Activated CD4-positive, alpha-beta T cell treated with anti-CD3 and anti-CD28 coated beads for 36 hours (primary cell): ENCODE measurements at places on chromosomes 7 and 10. TPM values are rescaled to one million over a fixed set of nuclear protein-coding genes. Genes with fewer than 3 reads are reported as not detected.

- peak overlapping the region; percentile 67 for H3K4me3 ChIP-seq
- H3K4me1 ChIP-seq, result peaks cover 20% of the 10 kb centered on the region
- DNase-seq, result no peak
Observed at GRCh38 chr7:94656658-94656924, 658 bp upstream of the SGCE start.

DNA sequence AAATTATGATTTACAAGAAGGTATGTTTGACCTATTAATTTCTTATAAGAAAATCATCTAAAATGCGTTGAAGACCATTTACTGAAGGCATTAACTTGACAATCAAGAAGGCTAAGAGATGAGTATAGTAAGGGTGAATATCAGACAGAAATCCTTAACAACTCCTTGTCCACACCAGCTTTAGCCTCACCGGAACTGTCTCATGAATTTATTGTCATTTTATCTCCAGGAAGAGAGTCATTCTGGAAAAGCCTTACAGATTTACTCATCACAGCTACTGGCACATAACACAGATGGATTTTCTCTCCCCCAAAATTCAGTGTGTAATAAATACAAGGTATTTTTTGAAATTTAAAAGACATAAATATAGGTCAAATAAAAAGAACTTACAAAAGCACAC, 129.4 kb upstream of the LSM8 start:
- H3K27ac ChIP-seq, result no peak overlapping the region
- DNase-seq, result no peak
- H3K4me3 ChIP-seq, result no peak overlapping the region
- no peaks in the 10 kb centered on the region for H3K36me3 ChIP-seq
- H3K27me3 ChIP-seq, result peaks cover 8% of the 10 kb centered on the region
- peaks cover 2% of the 10 kb centered on the region for H3K4me1 ChIP-seq

GRCh38 chr10:3002304-3002703, 65.0 kb upstream of the PFKP start:
- peak; percentile 33 for DNase-seq
- peaks cover 9% of the 10 kb centered on the region for H3K4me1 ChIP-seq
- no peaks in the 10 kb centered on the region for H3K36me3 ChIP-seq
- H3K4me3 ChIP-seq, result no peak overlapping the region

DNA sequence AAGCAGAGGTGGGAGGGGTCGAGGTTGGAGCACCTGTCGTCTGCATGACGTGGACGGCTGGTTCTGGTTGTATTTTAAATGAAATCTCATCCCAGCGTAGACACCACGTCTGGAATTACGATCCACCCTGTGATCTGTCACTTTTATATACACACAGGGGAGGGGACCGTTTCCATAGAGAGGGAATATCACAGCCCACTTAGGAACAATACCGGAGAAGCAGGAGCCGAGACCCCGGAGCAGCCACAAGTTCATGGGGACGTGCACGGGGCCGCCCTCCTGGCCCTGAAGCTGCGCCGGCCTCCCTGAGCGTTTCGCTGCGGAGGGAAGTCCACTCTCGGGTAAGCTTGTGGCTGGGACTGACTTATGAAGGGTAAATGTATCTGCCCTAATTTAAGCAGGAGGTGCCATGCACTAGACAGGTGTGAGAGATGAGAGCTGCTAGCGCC, at the start of gene UCN3:
TSS of gene UCN3 (plus strand) at position 77 of the 449 bp plus-strand sequence. CDS start 8,755 bp downstream, outside the sequence.
- no peak within 1 kb of the TSS for H3K27ac ChIP-seq
- no peaks in the 10 kb centered on the region for H3K4me1 ChIP-seq
- H3K4me3 ChIP-seq, result no peak within 1 kb of the TSS
- H3K36me3 ChIP-seq, result no peaks in the 10 kb centered on the region
- DNase-seq, result no peak

- H3K4me1 ChIP-seq, result peaks cover 23% of the 10 kb centered on the region
- H3K4me3 ChIP-seq, result no peak overlapping the region
- peaks cover 60% of the 10 kb centered on the region for H3K27me3 ChIP-seq
- DNase-seq, result no peak
- H3K36me3 ChIP-seq, result peaks cover 1% of the 10 kb centered on the region
Observed at GRCh38 chr10:99236627-99237309, 1.1 kb upstream of the HPSE2 start.

- peaks cover 6% of the 10 kb centered on the region for H3K27me3 ChIP-seq
- H3K4me3 ChIP-seq, result no peak overlapping the region
- no peak for DNase-seq
- H3K36me3 ChIP-seq, result no peaks in the 10 kb centered on the region
- H3K27ac ChIP-seq, result no peak overlapping the region
Observed at GRCh38 chr7:39217783-39218182, 240.1 kb downstream of the POU6F2 start.

DNA sequence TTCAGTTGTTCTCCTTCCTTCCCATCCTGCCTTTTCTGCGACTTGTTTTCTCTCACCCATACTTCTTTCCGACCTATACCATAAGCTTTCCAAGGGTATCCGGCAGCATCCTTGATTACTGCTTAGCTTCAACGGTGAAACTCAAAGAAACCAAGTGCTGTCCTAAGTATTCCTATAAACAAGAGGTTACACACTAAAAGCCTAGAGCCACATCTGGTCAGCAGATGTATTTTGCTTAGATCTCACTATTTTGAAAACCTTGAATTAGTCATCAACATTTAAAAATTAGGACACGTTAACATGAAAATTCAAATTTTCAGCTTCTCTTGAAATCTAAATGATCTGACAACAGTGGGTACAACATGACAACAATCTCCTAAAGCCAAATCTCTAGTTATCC, 20.0 kb downstream of the ARHGAP21 start:
- no peak overlapping the region for H3K27ac ChIP-seq
- H3K36me3 ChIP-seq, result no peaks in the 10 kb centered on the region
- peaks cover 10% of the 10 kb centered on the region for H3K4me1 ChIP-seq
- H3K4me3 ChIP-seq, result no peak overlapping the region
- H3K27me3 ChIP-seq, result no peaks in the 10 kb centered on the region

DNA sequence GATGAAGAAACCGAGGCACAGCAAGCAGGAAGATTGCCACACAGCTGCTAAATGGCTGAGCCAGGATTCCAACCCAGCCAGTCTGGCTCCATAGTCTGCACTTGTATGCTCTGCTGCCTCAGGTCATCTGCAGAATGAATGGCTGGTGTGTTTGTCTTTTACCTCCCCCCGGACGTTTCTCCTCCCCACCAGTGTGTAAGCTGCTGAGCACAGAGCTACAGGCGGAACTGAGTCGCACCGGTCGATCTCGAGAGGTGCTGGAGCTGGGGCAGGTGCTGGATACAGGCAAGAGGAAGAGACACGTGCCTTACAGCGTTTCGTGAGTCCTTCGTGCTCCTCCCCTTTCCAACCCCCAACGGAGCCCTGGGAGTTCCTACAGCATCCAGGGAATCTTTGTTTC, 2.6 kb downstream of the CNPY4 start:
- no peak overlapping the region for H3K27ac ChIP-seq
- peaks cover 16% of the 10 kb centered on the region for H3K36me3 ChIP-seq
- DNase-seq, result no peak
- H3K27me3 ChIP-seq, result no peaks in the 10 kb centered on the region
- H3K4me3 ChIP-seq, result no peak overlapping the region
- peaks cover 35% of the 10 kb centered on the region for H3K4me1 ChIP-seq

MRPL43 gene
- total RNA-seq, result 53.4 TPM

LCOR gene
- total RNA-seq, result 22.0 TPM

NRP1 gene
- 0.21 TPM for total RNA-seq

ELFN1 gene
- total RNA-seq, result 0.05 TPM

CALCR gene
- total RNA-seq, result not detected

MTG1 gene
- 46.9 TPM for total RNA-seq
